ENCODE measurements at places on chromosomes 11 and 22.

DNA sequence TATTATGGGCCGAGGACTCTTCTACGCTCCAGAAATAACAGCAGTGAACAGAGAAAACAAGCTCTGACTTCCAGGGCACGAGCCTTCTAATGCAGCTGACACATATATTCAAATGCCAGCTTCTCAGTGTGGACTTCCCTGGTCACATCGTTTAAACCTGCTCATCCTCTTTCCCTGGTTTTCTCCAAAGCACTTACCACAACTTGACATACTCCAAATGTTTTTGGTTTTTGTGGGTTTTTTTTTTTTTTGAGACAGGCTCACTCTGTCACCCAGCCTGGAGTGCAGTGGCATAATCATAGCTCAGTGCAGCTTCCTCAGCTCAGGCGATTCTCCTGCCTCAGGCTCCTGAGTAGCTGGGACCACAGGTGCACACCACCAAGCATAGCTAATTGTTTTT is 105.5 kb downstream of the MICAL3 start:
- no peak for DNase-seq

DNA sequence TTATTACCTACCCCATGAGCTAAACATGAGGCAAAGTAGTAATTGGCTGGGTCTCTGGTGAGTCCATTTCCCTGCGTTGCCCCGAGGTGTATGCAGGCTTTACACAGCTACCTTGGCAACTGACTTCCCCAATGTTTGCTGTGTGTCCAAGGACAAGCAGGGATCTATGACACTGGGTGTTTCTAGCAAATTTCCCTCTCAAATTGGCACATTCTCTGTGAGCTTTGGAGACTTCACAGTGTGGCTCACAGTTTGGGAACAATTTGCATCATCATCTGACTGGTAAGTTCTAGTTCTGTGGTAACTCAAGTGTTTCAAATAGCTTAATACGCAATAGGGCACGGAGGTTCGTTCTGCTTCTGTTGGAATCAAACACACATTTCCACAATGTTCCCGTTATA is 12.5 kb downstream of the NNMT start:
- no peak for DNase-seq

DNA sequence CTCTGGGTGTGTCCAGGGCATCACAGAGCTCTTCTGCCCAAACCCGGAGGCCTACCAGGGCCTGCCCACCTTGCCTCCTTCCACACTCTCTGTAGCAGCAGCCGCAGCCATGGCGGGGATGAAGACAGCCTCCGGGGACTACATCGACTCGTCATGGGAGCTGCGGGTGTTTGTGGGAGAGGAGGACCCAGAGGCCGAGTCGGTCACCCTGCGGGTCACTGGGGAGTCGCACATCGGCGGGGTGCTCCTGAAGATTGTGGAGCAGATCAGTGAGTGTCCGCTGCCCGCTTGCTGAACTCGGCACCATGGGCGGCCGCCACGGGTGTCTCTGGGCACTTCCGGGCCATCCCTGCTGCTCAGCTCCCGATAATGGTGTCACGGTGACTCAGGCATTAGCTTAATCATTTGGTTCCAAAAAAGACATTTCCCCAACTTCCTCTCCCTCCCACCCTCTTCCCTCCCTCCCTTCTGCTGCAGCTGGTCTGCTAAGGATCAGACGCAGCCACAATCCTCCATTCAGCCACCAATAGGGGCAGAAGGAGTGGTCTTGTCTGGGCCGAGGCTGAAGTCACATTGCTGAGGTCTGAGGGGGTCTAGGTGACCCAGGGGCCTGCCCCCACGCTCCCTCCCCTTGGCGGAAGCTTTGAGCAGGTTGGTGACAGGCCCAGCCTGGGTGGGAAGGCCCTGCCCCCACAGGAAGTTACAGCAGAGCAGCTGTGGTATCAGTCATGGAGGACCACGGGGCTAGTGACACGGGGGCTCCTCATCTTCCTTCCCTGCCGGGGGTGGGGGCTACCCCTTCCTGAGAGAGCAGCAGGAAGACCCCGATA is 950 bp downstream of the FERMT3 start:
- peak; percentile 79 for DNase-seq

DNA sequence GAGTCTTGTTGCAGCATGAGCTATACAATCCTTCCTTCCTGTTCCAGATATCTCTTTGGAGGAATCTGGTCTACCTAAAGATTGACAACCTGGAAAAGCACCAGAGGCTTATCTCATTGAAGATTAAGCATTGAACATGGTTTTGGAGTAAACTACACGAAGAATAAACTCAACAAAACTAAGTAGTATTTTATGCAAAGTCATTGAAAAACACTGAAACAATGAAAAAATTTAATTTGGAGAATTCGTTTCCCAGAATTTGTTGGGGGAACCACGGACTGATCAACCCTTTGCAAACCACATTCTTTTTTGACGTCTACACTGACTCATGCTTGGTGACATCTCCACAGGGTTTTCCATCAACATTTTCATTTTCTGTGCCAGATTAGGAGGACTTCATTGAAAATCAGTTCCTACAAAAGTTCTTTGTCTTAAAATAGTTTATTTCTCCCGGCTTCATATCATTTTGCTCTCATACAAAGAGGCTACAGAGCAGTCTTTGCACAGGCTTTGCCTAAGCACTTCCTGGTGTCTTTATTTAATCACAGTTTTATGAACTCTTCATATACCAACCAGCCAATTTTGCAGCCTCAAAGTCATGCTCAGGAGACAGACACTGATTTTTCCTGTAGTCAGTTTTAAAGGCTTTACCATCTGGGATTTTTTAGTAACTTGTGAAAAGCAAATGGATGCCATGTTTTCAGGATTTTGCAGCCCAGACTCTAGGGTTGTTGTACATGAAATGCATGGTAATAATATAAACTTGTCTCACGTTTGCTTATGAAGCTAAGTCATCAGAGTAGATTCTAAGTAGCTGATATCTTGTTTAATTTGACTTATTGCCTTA is 186.3 kb downstream of the C11orf91 start:
- no peak for DNase-seq

GRCh38 chr11:119433358-119433725 is 10.4 kb upstream of the THY1 start:
- DNase-seq: no peak

- no peak for DNase-seq
Measured at GRCh38 chr11:10499874-10500601, 40.9 kb downstream of the RNF141 start.

GRCh38 chr11:119901657-119902577 is 172.9 kb upstream of the NECTIN1 start:
- DNase-seq: no peak

- DNase-seq: no peak
Measured at GRCh38 chr11:122177238-122177637, 61.2 kb upstream of the BLID start.

GRCh38 chr11:126139111-126140091 is 72.0 kb downstream of the RPUSD4 start:
- no peak for DNase-seq

DNA sequence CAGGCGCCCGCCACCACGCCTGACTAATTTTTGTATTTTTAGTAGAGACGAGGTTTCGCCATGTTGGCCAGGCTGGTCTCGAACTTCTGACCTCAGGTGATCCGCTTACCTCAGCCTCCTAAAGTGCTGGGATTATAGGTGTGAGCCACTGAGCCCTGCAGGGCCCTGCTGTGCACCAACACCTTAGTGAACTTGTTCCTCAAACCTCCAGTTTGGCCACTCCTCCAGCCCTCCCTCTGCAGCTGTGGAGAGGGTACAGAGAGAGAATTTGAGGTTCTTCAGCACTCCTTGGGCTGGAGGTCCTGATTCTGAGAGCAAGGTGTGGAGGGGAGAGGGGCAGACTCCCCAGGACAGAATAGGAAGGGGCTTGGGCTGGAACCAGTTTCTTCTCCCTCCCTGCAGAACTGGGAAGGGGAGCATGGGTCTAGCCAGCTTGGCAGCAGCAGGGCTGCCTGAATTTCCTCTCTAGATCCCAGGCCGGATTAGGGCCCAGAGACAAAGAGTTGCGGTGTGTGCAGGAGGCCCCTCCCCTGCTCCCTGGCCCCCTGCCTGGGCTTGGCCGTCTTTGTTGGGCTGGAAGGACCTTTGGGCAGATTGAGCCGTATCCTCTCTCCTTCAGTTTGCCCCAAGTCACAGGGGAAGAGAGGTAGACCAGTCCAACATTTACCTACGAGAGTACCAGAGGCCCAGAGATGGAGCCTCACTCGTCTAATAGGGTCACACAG is 2.3 kb upstream of the PEX16 start:
- no peak for DNase-seq

DNA sequence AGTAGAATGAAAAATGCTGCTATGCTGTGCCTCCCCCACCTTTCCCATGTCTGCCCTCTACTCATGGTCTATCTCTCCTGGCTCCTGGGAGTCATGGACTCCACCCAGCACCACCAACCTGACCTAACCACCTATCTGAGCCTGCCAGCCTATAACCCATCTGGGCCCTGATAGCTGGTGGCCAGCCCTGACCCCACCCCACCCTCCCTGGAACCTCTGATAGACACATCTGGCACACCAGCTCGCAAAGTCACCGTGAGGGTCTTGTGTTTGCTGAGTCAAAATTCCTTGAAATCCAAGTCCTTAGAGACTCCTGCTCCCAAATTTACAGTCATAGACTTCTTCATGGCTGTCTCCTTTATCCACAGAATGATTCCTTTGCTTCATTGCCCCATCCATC is 14.9 kb upstream of the HBE1 start:
- no peak for DNase-seq

- no peak for DNase-seq
Measured at GRCh38 chr11:120109531-120109930, 28.4 kb downstream of the TRIM29 start.

- DNase-seq: peak; percentile 75
Measured at GRCh38 chr22:50252082-50253045, 1.3 kb upstream of the HDAC10 start.

GRCh38 chr11:63507511-63507910 is 1.6 kb downstream of the LGALS12 start:
- DNase-seq: no peak

DNA sequence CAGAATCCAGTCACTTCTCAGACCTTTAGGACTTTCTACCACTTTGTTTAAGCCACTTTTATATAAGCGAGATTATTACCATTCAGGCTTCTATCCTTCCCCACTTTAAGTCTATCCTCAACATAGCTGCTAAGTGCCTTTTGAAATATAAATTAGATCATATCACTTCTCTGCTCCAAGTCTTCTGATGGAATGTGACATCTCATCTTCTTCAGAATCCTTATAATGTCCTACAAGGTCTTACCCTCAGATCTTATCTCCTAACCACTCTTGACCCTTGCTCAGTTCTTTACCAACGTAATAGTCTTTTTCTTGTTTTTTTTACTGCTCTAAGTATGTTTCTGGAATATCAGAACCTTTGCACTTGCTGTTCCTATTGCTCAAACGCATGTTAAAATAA is 188.7 kb downstream of the DYNC2H1 start:
- DNase-seq: no peak

DNA sequence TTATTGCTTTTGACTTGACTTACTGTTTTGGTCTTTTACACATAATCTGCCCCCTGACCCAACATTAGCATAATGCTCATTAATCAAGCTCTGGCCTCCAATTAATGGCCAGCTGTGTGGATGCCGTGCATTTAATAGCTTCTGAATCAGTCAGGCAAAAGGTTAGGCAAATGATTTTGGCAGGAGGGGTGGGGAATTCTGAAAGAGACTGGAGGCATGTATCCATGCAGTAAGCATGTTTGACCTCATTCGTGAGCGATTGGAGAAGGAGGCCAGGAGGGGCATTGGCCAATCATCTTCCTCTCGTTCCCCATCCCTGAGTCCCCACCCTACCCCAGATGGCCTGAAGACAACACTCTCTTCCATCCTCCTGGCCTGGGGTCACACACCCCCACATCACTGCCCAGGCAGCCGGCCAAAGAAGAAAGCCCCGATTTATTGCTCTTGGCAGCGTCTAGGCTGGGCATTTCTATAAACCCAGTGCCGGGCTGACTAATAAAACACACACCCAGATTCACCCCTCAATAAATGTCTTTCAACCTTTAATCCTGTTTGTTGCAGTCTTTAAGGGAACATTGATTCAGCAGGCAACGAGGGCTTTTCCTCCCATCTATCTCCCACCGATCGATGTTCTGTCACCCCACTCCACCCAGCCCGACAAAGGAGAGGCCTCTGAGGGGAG is 150.0 kb downstream of the OPCML start:
- no peak for DNase-seq

GRCh38 chr11:79094616-79095015 is 346.2 kb downstream of the TENM4 start:
- no peak for DNase-seq

DNA sequence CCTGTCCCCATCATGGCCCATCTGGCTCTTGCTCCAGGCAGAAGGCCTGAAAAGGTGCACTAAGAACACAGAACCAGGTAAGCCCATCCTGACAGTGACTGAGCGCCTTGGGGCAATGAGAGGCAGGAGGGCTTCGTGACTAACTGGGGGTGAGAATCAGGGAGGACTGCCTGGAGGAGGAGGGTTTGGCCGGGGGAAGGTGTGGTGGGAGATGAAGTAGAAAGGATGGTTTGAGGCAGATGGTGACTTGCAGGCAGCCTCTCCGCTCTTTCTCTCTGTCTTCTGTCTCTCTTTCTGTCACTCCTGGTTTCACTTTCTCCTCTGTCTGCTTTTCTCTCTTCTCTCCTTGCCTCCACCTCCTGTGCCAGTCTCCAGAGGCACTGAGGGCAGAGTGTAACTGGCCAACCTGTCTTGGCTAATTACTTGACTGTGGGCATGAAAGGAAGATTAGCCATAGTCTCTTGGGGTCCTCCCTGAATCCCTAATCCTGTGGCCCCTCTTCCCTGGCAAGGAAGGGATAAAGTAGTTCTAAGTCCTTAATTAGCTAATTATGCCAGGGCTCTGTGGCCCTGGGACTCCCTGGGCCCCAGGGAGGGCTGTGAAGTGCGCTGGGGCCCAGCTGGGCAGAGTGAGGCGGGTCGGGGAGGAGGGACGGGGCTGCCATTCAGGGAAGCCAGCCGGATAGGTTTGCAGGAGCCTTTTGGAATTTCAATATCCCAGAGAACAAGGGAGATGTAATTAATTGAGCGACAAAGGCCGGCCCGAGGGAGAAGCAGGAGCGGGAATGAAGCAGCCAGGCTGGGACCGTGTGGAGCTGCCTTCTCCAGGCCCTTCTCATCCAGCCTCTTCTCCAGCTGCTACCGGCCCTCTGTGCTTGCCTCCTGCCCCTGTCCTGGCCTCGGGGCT is 61.1 kb downstream of the CACNA1I start:
- DNase-seq: no peak

GRCh38 chr22:29528144-29528543 is 25.4 kb downstream of the THOC5 start:
- DNase-seq: no peak

GRCh38 chr22:41286639-41287091 is 678 bp upstream of the RANGAP1 start:
- DNase-seq: peak; percentile 49
